Left renal pelvis (tissue), 4 donors: ENCODE measurements at places on chromosomes 2 and 18. TPM values are rescaled to one million over a fixed set of nuclear protein-coding genes. Genes with fewer than 3 reads are reported as not detected.

DNA sequence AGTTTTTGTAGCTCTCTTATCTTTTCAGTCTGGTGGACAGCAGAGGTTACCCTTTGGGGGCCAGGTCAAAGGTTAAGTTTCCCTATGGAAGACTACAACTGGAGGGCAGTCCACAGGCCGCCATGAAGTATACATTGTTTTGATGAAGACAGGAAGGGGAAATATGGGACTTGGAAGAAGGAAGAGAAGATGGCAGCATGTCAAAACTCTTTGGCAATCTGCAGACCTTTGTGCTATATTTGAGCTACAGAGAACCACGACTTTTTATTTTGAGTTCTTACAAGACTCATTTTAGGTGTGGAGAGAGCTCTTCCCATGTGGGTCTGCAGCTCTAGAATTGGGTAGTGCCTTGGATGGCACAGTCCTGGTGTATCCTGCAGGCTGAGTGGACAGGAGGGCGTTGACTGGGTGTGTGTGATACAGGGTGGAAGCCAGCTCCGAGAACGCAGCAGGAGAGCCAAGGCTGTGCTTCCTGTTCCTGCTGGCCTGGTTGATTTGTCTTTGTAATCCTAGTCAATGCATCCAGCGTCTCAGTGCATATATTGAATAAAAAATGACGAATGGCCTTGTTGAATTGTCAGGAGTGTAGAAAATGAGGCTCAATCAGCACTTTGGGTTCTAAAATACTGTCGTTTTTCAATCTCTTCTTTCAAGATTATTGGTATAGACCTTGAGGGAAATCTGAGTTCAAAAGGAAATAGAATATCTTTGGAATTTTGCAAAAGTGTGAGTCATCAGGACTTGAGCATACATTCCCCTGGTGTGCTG lies 11.5 kb downstream of the ITGA6 start:
- DNase-seq: no peak

DNA sequence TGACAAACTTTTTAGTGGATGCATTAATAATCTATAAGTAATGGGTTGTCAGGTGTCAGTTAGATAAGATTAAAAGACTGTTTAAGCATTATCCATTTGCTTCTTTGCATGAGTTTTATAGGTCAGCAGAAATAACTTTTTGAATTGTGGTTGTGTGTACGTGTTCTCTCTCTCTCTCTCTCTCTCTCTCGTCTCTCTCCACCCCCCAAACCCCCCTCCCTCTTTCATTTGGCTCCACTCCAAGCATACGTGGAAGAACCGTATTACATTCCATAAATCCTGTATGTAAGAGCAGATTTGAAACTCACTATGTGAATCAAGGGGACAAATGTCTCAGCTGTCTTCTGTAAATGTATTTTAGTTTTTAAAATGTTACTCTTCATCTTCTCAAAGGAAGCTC lies 120.2 kb downstream of the MEIS1 start:
- no peak for DNase-seq

GRCh38 chr18:42958353-42958752 lies 157.1 kb downstream of the RIT2 start:
- DNase-seq: no peak

DNA sequence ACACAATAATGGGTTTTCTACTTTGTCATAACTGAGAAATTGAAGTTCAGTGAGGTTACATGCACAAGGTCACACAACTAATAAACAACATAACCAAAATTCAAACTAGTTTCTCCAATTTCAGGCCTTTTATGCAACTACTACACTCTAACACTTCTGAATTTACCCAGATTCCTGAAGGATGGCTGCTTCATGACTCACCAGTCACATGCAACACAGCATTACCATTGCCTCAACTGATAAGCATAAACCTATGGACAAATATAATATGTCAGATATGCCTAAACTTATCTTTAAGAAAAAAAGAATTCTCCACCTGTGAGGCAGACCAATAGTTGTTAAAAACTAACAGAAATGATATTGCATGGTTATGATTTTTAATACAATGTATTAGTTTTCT lies 586.5 kb upstream of the SLC8A1 start:
- no peak for DNase-seq

DNA sequence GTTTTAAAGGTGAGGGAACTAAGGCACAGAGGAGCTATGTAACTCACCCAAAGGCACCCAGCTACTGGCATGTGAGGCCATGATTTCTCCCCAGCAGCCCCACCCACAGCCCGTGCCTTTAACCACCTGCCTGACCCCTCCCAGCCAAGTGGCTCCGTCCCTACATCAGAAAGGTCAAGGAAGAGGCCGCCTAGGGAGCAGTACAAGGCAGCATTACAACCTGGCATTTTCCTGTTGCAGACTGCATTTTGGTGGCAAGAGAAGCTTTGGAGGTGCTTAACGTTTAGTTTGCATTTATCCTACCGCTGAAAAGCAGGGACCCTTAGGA lies 17.5 kb downstream of the STEAP3 start:
- no peak for DNase-seq

- DNase-seq: no peak
These were observed 123.5 kb downstream of the LIPG start for GRCh38 chr18:49685231-49685942.

DNA sequence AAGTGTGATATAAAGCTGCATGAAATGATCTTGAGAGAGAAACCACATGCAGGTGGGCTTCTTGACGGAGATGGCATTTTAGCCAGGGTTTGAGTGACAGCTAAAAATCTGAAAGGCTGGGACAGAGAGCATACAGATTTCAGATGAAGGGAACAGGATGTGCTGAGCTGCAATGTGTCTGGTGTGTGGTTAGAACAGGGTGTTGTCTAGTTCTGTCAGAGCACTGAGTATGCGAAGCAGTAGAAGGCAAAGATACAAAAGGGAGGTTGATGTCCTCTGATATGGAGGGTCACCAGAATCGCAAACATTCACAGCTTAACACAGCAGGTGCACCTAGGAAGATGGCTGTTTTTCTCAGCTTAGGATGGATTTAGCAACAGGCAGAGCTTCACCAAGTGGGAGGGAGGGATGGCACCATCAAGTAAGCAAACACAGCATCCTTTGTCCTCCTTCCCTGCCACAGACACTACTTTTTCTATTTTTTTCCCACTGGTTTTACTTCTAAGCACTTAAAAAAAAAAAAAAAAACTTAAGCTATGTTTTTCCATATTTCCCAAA lies 182.5 kb downstream of the TMX3 start:
- no peak for DNase-seq

GRCh38 chr2:157336137-157337010 lies 10.8 kb upstream of the ERMN start:
- no peak for DNase-seq

DNA sequence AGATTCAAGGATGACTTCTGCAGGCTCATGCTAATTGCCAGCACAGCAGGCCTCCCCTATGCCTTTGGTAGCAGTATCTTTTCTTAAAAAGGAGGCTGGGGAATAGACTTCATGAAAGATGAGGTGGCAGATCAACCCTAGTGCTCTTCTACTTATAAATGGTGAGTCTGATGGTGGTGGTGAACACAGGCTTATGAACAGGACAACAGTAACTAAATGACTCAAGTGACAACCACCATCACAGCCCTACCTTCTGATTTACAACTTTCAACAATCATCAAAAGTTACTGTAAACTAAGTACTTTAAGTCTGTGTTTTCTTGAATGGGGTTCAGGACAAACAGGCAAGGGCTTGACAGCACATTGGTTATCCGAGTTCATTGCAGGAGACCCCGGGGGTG lies 39.3 kb downstream of the PAIP2B start:
- no peak for DNase-seq

- DNase-seq: no peak
These were observed 221.3 kb upstream of the REV1 start for GRCh38 chr2:99711144-99711543.

- no peak for DNase-seq
These were observed 28.4 kb downstream of the AOX1 start for GRCh38 chr2:200614249-200614648.

DNA sequence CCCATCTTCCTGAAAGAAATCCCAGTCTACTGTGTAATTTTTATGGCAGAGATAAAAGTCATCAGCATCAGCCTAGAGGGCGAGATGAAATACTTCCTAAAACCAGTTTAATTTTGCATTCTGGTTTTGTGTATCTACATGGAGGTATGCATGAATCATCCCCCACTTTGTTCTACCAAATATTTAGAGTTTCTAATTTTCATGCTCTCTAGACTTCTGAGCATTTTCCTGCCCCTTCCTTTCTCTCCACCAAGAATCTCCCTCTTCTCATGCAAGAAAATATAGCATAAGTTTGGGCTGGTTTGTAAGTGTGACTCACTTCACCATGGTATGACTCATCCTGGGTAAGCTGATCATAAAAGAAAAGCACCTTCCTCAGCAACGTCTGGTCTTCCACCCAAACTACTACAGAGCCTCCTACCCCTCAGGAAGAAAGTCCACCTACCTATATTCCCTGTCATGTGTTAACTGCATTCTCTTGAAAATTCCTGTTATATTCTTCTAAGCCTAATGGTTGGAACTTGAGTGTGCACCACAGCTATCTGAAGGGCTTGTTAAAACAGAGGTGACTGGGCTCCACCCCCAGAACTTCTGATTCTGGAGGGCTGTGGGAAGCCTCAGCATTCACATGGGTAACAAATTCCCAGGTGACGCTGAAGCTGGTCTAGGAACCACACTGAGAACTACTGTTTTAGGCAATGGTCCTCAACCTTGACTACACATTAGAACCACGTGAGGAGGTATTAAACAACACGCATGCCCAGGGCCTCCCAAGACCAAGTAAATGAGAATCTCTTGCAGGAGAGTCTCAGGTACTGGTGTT lies 37.4 kb upstream of the RAPGEF4 start:
- DNase-seq: no peak

DNA sequence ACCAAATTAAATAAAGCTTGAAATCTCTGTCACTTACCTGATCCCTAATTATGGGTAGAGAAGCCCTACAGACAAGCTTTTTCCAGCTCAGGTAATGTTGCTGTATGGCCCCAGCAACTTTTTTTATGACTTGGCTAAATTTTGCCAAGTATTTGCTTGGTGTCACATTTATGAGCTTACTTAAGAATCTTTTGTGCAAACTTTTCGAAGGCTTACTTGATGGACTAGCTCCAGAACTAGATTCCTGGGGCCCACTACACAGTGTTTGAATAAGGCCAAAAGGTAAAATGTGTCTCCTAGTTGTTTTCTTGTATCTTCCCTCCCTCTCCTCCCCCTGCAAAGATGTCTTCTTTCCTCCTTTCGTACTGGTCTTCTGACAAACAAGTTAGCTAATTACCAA lies 257.9 kb downstream of the OSR1 start:
- no peak for DNase-seq

GRCh38 chr2:75564026-75564688 lies 3.4 kb upstream of the EVA1A start:
- DNase-seq: no peak

GRCh38 chr2:83640506-83640905 lies 818.6 kb downstream of the SUCLG1 start:
- DNase-seq: no peak

- no peak for DNase-seq
These were observed 635 bp downstream of the SETBP1 start for GRCh38 chr18:44681076-44681970.

GRCh38 chr2:182784777-182785176 lies 68.7 kb downstream of the DNAJC10 start:
- DNase-seq: no peak

GRCh38 chr2:102672107-102672776 lies 52.9 kb downstream of the SLC9A2 start:
- DNase-seq: no peak

DNA sequence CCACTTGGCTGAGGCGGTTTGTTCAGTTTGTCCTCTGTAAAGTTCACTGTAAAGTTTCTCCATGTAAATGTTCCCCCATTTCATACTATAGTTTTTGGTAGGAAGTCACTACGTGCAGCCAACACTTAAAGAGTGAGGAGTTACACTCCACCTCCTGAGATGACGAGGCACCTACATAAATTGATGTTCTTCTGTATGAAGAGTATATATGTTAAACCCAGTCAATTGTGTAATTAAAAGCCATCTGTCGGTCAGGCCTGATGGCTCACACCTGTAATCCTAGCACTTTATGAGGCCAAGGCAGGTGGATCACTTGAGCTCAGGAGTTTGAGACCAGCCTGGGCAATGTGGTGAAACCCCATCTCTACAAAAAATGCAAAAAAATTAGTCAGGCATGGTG lies 7.6 kb downstream of the PIGN start:
- DNase-seq: no peak

DNA sequence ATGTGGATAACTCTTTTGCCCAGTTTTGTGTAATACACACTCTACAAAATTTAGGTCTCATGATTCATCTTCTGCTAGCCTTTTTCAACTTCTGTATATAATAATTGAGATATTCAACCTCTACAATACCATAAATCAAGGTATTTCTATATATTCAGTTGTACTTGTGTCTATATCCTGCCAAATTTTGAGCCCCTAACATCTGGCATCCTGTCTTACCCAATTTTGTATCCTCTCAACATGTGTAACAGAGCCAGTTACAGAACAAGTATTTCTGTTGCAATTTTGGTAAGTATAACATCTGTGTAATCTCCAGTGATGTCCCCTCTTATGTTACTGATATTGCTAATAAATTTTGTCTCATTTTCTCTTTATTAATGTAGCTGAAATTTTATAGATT lies 145.8 kb downstream of the TRIB2 start:
- no peak for DNase-seq

DNA sequence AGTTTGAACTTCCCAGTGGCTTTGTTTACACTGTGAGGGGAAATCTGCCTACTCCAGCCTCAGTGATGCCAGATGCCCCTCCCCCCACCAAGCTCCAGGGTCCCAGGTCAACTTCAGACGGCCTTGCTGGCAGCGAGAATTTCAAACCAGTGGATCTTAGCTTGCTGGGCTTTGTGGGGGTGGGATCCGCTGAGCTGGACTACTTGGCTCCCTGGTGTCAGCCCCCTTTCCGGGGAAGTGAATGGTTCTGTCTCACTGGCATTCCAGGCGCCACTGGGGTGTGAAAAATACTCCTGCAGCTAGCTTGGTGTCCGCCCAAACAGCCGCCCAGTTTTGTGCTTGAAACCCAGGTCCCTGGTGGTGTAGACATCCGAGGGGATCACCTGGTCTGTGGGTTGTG lies 70.0 kb upstream of the NEUROD1 start:
- no peak for DNase-seq

DNA sequence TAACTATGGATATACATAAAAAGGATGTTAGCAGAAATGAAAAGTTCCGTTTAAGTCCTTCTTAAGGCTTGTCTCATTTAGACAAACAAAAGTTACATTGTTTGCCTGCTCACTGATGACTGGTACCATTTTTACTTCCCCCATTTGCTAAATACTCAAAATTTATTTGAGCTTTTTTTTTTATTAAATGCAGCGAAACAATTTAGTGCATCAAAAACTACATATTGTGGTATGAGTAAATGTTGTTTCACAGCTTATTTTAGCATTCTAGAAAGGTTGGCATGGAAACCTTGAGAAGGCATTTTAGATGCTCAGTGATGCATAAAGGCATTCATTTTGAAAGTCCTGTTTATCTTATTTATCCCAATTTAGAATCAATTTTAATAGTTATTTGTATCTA lies 100.0 kb downstream of the MAP2 start:
- no peak for DNase-seq

GRCh38 chr2:236857246-236857645 lies 228.4 kb upstream of the COPS8 start:
- no peak for DNase-seq

RMDN2 gene
- polyA plus RNA-seq: 11.7 TPM

RTKN gene
- 36.1 TPM for polyA plus RNA-seq

ZNF385B gene
- 1.0 TPM for polyA plus RNA-seq

ANKRD30BL gene
- polyA plus RNA-seq: 0.14 TPM

CD8B2 gene
- polyA plus RNA-seq: 0.31 TPM

LHCGR gene
- 0.40 TPM for polyA plus RNA-seq

TMEM198 gene
- 2.5 TPM for polyA plus RNA-seq

AMER3 gene
- 0.04 TPM for polyA plus RNA-seq

PROKR1 gene
- 0.62 TPM for polyA plus RNA-seq

ZAP70 gene
- polyA plus RNA-seq: 0.80 TPM

KCNG2 gene
- polyA plus RNA-seq: 0.40 TPM

SPEG gene
- polyA plus RNA-seq: 13.6 TPM

TRABD2A gene
- 0.32 TPM for polyA plus RNA-seq
